ENCODE measurements at places on chromosomes 16 and 17.

DNA sequence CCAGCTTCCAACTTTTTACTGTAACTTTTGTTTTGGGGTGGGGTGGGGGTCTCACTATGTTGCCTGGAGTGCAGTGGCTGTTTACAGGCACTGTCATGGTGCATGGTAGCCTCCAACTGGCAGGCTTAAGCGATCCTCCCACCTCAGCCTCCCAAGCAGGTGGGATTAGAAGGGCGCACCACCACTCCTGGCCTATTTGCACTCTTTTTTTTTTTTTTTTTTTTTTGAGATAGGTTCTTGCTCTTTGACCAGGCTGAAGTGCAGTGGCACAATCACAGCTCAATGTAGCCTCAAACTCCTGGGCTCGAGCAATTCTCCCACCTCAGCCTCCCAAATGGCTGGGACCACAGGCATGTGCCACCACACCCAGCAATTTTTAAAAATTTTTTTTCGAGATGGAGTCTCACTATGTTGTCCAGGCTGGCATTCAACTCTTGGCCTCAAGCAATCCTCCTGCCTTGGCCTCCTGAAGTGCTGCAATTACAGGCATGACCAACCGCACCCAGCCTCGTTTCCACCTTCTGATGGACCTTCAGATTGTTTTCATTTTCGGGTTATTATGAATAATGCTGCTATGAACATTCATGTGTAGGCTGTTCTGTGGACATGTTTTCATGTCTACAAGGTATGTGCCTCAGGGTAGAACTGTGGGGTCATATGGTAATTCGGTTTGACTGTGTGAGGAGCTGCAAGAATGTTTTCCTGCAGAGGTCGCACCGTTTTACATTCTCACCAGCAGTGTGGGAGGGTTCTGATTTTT, 10.9 kb downstream of the TRAP1 start:
- no peak for DNase-seq

DNA sequence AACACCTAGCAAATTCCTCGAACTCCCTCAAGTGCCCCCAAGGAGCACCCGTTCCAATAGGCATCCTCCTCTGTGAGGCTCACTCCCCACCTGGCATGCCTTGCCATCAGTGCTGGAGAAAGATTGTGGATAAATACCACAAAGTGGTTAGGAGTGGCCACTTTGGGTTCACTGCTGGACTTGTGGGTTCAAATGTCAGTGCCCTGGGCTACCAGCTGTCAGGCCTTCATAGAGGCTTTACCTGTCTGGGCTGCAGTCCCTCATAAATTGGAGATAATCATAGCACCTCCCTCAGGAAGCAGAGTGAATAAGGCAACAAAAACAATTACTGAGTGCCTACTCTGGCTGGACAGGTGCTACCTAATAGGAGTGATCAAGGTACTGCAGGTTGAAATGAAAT, 1.5 kb upstream of the SYT17 start:
- DNase-seq = no peak

GRCh38 chr16:48523415-48524204, 86.4 kb downstream of the N4BP1 start:
- no peak for DNase-seq

DNA sequence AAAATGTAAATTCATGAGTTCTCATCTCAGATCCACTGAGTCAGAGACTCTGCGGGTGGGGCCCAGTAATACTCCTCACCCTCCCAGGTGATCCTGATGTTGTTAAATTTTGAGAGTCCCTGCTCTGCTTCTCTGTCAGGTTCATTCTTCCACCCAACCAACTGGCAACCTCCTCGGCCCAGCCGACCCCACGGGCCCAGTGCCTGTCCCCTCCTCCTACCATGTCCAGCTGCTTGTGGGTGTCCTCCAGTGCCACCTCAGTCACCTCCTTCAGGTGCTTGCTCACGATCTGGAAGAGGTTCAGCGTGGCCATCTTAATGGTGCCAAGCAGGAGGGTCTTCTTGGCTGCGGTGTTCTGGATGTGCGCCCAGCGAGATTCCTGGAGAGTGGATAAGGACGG, 9.8 kb downstream of the CCDC42 start:
- no peak for DNase-seq

GRCh38 chr17:75642784-75643642, 9.8 kb downstream of the SMIM5 start:
- DNase-seq = no peak

DNA sequence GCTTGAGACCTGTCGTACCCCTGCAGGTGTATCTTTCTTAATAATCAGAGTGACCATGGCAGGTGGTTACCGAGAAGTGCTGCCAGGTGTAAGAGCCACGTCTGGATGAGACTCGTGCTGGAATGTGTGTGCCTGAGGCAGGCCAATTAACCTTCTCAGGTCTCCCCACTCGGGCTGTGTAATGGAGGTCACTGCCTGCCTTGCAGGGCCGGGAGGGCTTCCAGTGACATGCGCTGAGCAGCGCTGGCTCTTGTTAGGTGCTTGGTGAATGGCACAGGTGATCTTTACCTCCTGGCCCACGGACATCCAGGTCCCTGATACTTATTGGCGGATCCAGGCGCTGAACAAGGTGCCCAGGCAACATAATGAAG, 4.6 kb upstream of the GSE1 start:
- DNase-seq = no peak

GRCh38 chr17:81428948-81429774, 33.9 kb downstream of the BAHCC1 start:
- no peak for DNase-seq

- DNase-seq = no peak
These were observed 5.9 kb downstream of the GNGT2 start for GRCh38 chr17:49204516-49204915.

- no peak for DNase-seq
These were observed 23.0 kb upstream of the AATK start for GRCh38 chr17:81189016-81189415.

- DNase-seq = no peak
These were observed 572 bp downstream of the MPG start for GRCh38 chr16:78444-79150.

DNA sequence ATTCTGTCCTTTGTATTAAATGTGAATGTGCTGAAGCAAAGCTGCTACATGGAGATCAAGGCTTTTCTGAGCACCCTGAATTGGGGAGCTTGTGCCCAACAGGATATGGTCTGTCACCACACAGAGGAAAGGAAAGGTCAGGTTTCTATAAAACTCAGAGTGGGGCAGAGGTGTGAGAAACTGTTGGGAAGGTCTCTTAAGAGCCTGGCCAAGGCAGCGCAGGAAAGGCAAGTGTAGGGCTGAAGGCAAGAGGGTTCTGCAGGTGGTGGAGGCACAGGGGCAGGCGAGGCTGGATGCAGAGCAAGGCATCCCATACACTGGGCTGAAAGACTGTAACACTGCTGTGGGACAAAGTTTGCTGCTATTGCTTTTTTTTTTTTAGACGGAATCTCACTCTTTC, 8.1 kb downstream of the COX6A2 start:
- no peak for DNase-seq

DNA sequence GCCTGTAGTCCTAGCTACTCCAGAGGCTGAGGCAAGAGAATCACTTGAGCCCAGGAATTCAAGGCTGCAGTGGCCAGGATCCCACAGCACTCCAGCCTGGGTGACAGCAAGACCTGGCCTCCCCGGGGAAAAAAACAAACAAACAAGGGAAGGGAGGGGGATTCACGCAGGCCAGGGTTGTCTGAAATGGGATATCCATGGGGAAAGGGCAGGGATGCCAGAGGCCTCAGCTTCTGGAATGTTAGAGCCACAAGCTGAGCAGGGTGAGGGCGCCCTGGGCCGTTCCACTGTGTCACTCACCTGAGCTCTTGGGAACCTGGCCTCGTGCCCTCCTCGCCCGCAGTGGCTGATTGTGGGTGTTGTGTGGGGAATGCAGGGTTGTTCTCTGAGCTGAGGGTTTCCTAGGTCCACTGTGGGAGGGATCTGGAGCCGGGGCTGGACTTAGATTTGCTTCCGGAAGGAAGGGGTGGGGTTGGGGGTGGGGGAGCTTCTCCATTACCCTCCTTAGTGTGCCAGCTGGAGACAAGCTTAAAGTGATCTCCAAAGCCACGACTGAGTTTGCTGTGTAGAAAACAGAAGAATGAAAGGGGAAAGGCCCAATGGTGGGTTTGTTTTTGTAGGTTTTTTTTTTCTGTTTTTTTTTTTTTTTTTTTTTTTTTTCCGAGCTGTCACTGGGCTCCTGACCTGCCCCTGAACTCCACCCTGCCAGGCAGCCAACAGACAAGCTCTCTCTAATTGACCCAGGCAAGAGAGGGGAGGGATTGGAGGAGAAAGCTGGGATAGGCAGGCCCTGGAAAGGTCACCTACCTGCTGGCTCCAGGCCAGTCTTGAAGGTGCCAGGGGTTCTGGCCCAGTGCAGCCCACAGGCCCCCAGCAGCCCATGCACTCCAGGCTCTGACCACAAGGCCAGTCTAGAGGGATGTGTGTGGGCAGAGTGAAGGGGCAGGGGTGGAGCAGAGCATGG, at the start of gene SULT1A1:
Gene SULT1A1 (minus strand): TSS at position 414 of the 964 bp plus-strand sequence. CDS start 1,189 bp downstream, outside the sequence.
- no peak for DNase-seq

GRCh38 chr16:84544031-84544773, 39.7 kb upstream of the MEAK7 start:
- no peak for DNase-seq

DNA sequence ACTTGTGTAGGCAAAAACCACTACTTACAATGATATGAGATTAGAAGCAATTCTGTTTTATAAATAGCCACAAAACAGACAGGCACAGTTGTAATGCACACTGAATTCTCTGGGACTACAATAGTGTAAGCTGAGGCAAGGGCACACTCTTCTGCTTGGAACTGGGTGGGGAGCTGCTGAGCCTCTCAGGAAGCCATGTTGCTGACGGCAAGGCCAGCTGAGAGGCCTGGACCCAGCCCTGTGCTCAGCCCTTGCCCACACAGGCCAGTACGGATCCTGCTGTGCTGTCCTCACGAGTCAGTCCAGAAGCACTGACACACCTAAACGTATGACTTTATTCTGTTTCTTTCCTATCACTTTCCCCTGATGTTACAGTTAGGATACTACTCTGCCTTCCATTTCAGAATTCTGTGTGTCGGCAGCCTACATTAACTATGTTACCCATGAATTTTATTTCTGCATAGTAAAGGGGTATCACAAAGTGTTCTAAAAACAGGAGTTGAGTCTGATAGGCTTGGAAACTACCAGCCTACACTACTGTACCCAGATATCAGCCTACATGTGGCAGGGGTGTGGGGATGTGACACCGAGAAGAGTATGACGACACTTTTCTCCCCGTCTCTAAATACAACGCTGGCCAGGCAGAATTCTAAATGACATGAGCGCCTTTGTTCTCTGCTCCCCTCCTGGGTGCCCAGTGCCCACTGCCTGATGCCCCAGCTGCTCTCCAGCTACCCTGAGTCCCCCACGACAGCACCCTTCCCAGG, 41.1 kb upstream of the FAAP100 start:
- no peak for DNase-seq

- DNase-seq = no peak
These were observed 218.8 kb upstream of the CHMP6 start for GRCh38 chr17:80772906-80773242.

- no peak for DNase-seq
These were observed 318.9 kb downstream of the MAP2K6 start for GRCh38 chr17:69733171-69734012.

GRCh38 chr17:35170968-35171771, 23.0 kb downstream of the SLC35G3 start:
- no peak for DNase-seq

DNA sequence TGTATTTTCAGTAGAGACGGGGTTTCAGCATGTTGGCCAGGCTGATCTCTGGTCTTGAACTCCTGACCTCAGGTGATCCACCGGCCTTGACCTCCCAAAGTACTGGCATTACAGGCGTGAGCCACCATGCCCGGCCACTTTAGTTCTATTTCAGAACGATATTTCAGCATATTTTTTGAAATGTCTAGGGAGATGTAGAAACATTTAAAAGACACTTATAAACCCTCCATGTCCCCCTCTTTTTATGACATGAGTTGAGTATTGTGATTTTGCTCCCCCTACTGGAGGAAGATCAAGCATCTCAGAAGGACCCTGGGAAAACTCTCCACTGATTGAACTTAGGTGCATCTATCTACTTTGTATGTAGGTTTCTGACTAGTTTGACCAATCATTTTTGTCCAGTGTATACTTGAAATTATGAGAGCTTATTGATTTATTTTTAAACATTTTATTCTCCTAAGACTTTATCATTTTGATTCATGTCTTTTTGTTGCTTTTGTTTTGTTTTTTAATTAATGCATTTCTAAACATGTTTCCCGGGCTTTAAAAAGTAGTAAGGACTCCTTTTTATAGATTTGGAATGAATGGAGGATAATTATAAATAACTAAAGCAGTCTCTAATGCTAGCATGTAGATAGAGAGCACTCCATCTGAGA, 105.1 kb downstream of the CHD9 start:
- DNase-seq = peak; percentile 40

- DNase-seq = no peak
These were observed 6.7 kb downstream of the CCL2 start for GRCh38 chr17:34261568-34262337.

- no peak for DNase-seq
These were observed 547.0 kb downstream of the MAF start for GRCh38 chr16:79053577-79053976.

- no peak for DNase-seq
These were observed 6.7 kb upstream of the CRHR1 start for GRCh38 chr17:45777388-45777787.

GRCh38 chr17:80992948-80993624, 1.4 kb downstream of the CHMP6 start:
- DNase-seq = no peak

DNA sequence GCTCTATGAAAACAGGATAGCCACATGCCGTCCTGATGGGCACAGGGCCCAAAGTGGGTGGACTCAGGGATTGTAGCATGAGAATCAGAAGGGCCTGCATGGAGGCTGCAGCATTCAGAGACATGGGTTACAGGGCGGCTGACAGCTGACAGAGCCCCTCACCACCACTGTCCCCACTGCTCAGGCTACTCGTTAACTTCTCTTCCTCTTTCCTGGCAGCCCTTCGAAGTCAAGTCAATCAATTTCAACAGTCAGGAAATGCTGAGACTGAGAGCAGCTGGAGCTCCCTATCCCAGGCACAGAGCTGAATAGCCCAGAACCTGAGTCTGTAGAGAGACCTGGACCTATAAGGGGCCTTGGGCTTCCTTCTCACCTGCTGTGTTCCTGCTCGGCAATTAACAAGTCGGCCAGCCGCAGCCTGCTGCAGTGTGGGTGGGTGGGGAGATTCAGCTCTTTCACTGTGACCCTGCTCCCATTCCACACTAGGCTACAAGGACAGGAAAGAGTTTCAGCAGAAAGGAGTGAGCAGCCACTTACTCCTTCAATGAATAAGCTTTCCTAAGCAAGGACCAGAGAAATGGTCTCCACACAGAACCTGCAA, 76.9 kb downstream of the TEX14 start:
- DNase-seq = no peak

DNA sequence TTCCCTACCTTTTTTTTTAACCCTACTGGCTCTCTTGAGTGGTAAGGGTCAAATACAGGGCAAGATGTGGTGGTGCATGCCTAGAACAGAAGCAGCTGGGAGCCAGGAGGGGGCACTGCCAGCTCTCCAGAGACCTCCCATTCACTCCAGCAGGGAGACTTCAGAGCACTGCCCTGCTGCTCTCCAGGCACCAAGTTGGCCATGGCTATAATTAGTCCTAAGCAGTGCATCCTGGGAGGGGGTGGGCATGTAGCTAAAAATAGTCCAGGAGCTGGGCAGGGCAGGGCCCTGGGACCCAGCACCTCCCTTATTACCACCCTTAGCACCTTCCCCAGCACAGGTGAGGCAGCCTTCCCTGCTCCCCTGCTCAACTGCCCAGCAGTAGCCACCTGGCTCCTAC, 3.5 kb downstream of the CORO6 start:
- DNase-seq = no peak
